ENCODE measurements at places on chromosomes 3 and 15.

GRCh38 chr15:60761505-60761845, 282.5 kb upstream of the ICE2 start:
- no peak for DNase-seq

- DNase-seq: no peak
Observed at GRCh38 chr3:24365168-24365567, 129.5 kb downstream of the THRB start.

DNA sequence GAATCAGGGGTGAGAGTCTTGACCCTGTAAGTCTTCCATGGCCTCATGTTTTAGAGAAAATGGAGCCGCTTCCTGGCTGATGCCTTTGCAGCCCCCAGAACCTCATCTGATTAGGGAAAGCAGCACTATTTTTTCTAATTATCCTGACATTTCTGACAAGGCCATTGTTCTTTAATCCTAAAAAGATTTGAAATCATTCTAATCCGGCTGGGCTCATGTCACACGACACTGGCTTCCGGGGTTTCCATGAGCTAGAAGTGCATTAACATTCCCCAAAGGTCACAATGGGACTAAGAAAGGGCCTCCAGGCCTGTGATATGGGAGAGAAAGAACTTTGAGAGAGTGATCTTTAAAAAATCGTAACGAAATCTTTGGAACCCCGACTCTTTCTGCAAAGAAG, 33.1 kb downstream of the RBP2 start:
- no peak for DNase-seq

- DNase-seq: no peak
Observed at GRCh38 chr3:56955492-56956111, 104.9 kb upstream of the SPATA12 start.

DNA sequence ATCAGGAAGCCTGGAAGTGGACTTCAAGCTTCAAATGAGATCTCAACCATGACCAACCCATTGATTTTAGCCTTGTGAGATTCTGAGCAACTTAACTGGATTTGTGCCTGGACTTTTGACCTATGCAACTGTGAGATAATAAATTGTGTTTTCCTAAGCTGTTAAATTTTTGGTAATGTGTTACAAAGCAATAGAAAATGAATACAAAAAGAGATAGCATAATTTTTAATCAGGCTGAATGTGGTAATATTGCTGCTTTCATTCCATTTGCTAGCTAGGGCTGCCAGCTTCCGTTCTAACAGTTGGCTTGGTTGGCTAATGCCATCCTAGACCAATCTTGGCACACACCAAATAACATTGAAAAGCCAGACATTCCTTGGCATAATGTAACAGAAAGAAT, 12.2 kb downstream of the PROS1 start:
- no peak for DNase-seq

Data from activated T-helper 9 cell treated with anti-CD3 and anti-CD28 coated beads, Interleukin-2, amount 50 U/mL, for 16 hours (primary cell).